ENCODE measurements at places on chromosomes 16 and 17.
A peak's percentile ranks its signal among the peaks of the same experiment; 100 is the strongest.

DNA sequence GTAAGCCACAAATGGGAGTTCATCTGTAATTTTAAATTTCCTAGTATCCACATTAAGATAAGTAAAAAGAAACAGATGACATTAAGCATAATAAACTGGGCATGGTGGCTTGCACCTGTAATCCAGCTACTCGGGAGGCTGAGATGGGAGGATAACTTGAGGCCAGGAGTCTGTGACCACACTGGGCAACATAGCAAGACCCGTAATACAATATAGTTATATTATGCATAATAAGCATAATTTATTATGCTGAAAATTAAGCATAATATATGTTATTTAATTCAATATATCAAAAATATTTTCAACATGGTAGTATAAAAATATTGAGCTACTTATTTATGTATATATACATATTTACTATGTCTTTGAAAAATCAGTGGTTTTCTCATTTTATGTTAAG, 48.2 kb downstream of the RNF135 start:
- DNase-seq, result no peak

- DNase-seq, result no peak
Observed at GRCh38 chr17:68294196-68294555, 2.9 kb downstream of the ARSG start.

GRCh38 chr16:57623251-57624043, 5.0 kb upstream of the ADGRG1 start:
- peak; percentile 86 for DNase-seq

DNA sequence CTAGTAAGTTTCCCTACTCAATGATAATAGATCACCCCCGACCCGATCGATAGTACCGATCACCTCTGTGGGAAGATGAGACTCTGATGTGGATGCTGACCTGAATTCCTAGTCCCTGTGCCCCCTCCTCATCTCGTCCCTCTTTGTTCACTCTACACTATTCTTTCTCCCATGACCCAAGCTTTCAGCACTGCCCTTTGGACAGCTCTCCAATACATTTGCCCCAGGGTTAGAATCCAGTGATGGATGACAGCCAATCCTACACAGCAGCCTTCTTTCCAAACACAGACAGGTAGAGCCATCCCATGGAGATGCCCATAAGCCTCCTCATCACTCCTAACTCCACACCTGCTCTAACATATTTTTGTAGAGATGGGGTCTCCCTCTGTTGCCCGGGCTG, 141.1 kb downstream of the GSG1L start:
- DNase-seq, result no peak

DNA sequence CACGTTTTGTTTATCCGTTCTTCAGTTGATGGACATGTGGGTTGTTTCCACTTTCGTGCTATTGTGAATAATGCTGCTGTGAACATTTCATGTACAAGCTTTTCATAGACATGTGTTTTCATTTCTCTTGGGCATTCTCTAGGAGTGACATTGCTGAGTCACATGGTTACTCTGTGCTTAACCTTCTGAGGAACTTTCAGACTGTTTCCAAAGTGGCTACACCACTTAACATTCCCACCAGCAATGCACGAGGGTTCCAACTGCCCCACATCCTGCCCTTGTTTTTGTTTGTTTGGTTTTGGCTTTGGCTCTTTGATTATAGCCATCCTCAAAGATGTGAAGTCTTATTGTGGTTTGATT, 14.2 kb upstream of the PEMT start:
- DNase-seq, result no peak

- no peak for DNase-seq
Observed at GRCh38 chr16:51084074-51084928, 66.8 kb downstream of the SALL1 start.

DNA sequence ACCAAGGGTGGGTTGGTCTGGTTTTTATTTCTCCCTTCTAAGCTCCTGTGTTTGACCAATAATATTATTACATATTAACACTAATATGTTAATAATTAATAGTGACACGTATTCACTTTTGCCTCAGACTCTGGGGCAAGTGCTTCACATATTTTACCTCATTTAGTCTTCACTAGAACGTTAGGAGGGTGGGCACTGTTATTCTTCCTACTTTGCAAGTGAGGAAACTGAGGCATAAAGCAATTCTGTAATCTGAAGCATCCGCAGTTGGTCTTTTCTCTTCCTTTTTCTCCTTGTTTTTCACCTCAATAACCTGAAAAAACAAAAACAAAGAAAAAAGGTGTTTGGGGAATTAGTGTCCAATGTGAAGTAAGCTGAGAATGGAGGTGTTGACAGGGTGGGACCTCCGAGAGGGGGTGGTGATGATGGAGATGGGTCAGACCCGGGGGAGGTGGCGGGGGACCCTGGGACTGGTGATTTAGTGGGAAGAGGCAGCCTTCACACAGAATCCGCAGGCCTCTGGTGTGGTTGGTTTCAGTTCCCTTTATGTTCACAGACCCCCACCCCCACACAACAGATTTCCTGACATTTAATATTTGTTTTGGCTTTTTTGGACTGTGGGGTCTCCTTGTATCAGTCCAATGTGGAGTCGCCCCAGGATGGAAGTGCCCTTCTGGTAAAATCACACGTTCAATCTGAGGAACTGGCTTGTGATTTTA, 3.7 kb downstream of the CDH1 start:
- no peak for DNase-seq

GRCh38 chr17:45220079-45220478, 1.6 kb upstream of the FMNL1 start:
- no peak for DNase-seq

- no peak for DNase-seq
Observed at GRCh38 chr16:17275076-17276009, 195.4 kb downstream of the XYLT1 start.

DNA sequence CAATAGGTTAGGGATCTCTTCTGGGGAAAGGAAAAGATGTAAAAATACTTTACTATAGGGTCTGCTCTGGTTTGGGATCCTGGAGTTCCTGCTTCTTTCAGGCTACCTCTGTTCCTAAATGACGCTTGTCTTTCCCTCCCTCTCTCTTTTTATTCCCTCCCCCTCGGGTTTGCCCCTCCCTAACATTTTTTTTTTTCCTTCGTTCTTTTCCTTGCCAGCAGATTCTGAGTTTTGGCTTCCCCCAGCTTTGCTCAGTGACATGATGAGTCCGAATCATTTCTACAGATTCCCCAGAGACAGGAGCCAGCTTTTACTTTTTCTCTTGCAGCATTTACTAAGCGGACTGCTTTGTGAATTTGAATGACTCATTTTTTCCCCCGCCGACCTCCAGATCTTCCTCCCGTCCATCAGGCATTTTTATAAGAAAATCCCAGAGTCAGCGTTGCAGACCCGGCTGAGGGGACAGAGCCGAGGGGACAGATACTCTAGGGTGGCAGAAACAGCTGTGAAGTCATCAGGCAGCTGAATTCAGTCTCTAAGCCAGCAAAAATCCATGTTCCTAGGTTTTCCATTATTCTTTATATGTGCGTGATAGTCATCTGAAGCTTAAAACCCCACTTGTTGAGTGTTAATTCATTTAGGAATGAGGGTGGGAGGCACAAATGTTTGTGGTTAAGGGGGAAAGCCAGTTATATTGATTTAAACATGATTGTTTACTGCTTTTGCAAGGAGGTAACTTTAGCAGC, at the start of gene TMEM100:
Gene TMEM100, minus strand, starts transcription at position 123 of the 746 bp plus-strand sequence. CDS start 1,794 bp downstream, outside the sequence.
- DNase-seq, result no peak

DNA sequence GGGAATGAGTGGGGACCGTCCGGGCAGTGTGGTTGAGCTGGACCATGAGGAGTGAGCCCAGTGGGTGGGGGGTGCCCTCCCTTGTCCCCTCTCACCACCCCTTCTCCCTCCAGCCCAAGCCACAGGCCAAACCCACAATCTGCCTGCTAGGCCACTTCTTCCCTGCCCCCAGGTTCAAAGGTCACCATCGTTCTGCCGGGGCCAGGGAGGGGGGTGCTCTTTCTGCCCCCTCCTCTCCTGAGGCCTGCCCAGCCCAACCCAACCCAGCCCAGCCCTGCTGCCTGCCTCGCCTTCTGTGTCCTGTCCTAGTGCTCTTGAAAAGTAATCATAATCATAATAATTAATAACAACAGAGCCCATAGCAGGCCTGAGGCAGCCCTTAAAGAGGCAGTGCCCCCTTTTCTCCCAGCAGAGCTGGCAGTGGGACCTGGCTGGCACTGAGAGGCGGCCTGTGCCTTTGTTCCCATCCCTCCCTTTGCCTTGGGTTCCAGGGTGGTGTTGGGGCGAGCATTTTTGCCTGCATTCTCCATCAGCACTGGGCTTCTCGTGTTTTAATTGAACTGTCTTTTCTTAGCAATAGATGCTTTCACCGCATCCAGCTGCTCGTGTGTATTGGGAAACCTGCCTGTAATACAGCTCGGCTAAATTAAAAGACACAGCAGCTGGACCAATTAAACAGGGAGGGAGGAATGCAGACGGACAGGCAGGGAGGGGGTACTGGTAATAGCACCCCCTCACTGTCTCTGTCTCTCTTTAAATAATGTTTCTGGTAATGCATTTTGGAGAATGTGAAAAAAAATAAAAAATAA, 46.8 kb downstream of the SREBF1 start:
- DNase-seq, result no peak

DNA sequence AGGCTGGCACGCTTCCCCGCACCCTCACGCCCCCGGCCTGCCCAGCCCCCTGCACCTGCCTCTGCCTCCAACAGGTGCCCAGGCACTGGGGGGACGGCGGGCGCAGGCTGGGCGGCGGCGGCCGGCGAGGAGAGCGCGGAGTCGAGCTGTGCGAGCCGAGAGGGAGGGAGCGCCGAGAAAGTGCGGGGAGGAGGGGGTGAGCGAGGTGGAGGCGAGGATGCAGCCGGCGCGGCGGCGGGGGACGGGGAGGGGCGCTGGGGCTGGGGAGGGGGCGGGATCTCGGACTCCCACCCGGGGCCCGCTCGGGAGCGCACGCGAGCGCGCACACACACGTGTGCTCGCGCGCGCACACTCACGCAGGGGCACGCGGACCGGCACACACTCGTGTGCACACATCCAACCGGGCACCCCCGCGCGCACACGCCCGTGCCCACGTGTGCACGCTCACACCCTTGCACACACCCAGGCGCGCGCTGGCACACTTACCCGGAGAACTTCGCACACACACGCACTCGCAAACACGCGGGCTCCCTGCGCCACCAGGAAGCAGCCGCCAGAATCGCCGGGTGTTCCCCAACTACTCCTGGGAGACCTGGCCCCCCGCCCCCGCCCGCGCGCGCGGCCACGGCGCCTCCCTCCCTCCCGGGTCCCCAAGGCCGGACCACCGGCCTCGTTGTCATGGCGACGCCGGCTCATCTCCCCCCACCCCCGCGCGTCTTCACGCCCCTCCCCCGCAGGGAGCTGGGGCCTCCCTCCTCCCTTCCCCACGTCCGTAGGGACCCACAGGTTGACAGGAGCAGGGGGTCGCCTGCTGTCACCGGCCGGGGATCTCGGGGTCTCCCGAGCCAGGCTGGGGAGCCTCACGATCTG, at the start of gene DOC2A:
Gene DOC2A, minus strand, starts transcription at position 184 of the 870 bp plus-strand sequence. CDS start 805 bp downstream, outside the sequence.
- DNase-seq, result no peak

- no peak for DNase-seq
Observed at GRCh38 chr16:3858801-3859200, 21.7 kb downstream of the CREBBP start.

DNA sequence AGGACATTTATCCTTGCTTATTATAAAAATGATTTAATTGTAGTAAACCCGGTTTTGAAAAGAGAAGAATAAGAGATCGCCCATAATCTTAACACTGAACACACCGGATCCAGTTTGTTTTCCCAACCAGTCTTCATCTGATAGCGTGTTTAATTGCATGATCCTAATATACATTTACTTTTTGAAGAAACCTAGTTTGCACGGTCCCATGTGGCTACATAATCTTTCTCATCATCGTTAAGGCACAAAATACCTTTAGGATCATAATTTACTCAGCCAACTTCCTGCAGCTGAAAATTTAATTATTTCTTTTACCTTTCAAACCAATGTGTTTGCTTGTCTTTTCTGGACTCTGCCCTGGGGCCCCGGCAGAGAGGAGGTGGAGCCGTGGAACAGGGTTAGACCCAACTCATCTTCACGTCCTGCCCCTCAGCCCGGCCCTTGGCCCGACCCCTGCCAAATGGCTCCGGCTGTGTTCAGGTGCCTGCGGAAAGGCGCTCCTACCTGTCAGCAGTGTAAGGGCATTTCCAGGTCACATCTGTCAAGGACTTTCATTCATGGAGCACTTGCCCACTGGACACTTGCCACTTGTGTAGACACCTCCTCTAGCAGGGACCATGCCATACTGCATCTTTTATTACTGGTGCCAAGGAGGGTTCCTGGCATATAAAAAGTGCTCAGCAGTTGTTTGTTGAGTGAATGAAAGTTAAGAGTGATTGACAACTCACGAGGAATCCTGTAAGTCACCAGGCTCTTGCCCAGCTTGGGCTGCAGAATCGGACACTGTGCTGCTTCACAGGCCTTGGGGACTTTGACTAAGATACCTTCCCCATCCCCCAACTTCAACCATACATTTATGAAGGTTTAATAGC, 28.6 kb downstream of the SMARCE1 start:
- no peak for DNase-seq

DNA sequence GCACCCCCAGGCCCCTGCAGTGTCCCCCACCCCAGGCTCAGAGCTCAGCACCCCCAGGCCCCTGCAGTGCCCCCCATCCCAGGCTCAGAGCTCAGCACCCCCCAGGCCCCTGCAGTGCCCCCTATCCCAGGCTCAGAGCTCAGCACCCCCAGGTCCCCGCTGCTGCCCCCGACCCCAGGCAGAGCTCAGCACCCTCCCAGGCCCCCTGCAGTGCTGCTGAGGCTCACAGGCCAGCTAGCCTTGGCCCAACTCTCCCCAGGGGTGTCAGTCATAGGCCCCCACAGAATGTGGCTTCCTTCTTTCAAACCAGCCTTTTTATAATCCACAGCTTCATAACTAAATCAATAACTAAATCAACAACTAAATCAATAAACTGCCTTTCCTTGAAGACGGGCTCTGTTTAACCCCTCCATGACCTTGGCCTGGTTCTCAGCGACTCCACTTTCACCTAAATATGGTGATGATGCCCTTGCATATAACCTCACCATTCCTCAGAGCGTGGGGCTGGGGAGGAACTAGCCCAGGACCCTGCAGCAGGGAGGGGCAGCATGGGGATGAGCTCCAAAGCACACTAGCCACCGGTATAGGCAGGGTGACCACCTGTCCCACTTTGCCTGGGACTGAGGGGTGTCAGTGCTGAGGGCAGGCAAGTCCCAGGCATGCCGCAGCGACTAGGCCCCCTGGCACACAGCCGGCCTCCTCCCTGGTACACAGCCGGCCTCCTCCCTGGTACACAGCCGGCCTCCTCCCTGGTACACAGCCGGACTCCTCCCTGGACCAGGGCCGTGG, 5.0 kb downstream of the NOTUM start:
- DNase-seq, result no peak

All from amygdala (tissue), 56 donors.